ENCODE measurements at places on chromosomes 6 and 20.

GRCh38 chr6:105485456-105485855, 82.6 kb upstream of the PREP start:
- DNase-seq, result no peak

GRCh38 chr20:19967445-19967844, 49.7 kb upstream of the NAA20 start:
- DNase-seq, result no peak

DNA sequence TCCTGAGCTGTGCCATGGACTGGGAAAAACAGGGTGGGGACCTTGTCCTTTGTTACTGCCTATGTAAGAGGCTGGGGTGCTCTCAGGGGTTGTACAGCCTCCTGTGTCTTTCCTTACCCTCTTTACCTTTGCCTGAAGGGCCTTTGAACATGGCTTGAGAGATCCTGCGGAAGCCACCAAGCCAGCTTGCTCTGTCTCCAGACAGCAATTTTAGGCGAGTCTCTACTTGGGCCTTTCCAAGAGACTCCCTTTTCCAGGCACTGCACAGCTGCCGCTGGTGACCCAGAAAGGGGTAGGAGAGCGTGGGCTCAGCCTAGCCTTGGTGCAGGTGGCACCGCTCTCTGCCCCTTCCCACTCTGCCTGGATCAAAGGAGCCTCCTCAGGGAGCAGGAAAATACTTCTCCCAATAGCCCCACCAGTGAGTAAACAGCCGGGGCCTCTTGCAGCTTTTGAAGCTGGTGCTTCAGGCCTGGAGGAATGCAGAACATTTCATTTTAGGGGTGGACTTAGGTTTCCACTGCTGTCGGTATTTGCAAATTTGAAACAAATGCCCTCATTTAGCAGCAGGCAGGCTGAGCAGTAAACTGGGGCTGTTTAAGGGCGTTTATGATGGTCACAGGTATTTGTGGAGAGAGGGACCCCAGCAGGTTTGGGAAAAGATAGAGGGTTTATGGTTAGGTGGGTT, 13.9 kb downstream of the PTK7 start:
- DNase-seq, result no peak

DNA sequence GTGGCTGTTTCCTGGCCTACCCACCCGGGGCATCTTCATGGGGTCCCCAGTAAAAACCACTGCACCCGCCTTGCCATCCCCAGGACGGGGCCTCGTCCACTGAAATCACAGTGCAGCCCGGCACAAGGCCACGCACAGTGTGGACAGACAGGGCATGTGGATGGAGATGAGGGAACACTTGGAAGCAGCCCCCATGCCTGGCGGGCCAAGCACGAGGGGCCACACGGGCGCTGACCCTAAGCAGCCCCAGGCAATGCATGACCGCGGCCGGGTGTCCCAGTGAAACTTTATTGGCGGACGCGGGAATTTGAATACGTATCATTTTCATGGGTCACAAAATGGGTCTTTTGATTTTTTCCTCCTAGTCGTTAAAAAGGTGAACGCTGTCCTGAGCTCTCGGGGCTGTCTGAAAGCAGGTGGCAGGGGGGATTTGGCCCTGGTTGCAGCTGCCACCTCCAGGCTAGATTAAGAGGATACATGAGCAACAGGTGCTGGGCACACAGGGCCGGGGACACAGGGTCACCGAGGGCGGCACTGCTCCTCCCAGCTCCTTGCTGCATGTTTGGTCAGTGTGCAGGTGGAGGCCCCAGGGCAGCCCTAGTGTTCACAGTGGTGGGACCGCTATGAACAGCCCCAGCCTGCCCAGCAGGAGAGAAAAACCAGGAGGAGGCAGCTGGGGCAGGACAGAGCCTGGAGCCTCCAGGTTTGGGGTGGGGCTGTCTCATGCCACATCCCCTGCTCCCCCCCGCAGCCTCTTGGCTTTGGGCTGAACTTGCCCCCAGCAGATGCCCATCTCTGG, 74.9 kb upstream of the SLCO4A1 start:
- DNase-seq, result no peak

DNA sequence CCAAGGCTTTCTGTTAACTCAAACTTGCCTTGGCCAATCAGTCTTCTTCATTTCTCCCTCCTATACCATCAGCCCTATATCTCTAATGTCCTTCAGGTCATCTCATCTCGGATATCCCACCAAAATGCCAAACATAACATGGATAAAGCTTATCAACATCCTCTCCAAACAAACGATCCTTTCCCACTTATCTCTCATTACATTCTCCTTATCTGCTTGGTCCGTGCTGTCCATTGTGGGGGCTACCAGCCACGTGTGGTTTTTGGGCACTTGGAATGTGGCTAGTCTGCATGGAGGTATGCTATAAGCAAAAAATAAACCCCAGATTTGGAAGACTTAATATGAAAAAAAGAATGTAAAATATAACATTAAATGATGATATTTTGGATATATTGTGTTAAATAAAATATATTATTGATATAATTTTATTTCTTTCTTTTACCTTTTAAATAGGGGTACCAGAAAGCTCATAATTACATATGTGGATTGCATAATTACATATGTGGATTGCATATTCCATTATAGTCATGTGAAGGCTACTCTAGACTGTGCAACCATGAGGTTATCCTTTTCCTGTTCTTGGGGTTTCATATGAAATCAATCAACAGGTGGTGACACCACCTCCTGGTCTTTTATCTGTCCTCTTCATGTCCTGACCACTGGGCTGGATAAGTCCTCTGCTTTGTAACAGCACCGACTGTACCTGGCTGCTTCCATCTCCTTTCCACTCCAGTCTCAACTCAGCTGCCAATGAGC, 123.0 kb downstream of the CD83 start:
- no peak for DNase-seq

GRCh38 chr6:92806254-92806653, 613.1 kb downstream of the EPHA7 start:
- no peak for DNase-seq

GRCh38 chr6:155444952-155445903, 10.4 kb downstream of the NOX3 start:
- DNase-seq, result no peak

DNA sequence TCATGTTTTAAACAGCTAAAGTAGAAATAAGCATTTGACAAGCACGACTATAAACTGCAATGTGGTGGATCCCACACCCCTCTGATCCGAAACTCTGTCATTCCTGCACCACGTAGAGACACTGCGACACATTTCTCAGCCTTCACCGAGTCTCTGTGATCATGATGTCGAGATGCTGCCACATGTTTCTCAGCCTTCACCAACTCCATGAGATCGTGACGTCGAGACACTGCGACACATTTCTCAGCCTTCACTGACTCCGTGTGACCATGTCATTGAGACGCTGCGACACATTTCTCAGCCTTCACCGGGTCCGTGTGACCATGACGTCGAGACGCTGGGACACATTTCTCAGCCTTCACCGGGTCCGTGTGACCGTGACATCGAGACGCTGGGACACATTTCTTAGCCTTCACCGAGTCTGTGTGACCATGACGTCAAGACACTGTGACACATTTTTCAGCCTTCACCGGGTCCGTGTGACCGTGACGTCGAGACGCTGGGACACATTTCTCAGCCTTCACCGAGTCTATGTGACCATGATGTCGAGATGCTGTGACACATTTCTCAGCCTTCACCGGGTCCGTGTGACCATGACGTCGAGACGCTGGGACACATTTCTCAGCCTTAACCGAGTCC, 143.0 kb downstream of the TTLL2 start:
- no peak for DNase-seq

- DNase-seq, result no peak
These were observed 52.8 kb downstream of the ZMYND8 start for GRCh38 chr20:47303736-47304135.

DNA sequence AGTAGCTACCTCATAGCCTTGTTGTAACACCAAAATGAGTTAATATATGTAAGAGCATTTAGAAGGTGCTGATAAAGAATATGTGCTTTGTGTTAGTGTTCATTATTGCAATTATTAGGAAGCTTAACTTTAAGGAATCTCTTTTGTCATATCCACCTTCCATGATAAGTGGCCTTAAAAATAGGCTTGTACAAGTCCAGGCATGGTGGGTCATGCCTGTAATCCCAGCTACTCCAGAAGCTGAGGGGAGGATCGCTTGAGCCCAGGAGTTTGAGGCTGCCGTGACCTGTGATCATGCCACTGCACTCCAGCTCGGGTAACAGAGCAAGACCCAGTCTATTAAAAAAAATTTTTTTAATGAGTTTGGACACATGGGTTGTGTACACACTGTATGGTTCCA, 285.5 kb downstream of the ZFAND3 start:
- DNase-seq, result no peak

GRCh38 chr20:889106-889505, 27.0 kb downstream of the ANGPT4 start:
- DNase-seq, result no peak

DNA sequence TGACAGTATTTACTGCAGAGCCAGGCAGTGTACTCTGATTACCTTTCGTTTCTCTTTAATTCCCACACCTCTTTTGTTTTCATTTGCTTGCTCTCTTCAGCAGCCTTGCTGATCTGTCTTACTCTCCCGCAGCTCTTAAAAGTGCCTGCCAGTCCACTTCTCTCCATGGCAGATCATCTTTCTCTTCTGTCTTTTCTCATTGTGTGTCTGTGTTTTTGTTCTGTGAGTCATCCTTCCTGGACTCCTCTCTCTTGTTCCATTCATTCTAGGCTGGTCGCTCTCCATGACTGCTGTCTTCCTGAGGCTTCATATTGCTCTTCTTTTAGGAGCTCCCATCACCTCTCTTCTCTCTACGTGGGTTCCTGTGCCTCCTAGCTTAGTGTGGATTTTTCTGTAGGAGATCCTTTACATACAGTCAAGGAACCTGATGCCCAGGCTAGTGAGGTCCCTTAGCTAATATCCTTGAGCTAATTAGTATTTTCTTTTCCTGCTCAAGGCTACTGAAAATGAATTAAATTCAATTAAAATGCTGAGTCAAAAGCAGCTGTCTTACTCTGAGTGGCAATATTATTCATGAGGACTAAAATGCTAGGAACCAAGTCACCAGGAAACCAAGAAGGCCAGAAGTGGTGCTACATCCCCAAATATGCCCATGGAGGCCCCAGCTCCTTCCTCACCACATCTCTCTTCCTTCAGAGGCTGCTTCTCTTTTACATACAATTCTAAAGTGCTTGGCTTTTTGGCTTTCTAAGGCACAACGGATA, 86.1 kb downstream of the SLX4IP start:
- DNase-seq, result no peak

- DNase-seq, result no peak
These were observed 155.9 kb downstream of the NFATC2 start for GRCh38 chr20:51386586-51386985.

GRCh38 chr6:168163096-168163731, 84.2 kb upstream of the FRMD1 start:
- no peak for DNase-seq

GRCh38 chr6:8149350-8149749, 47.0 kb upstream of the EEF1E1 start:
- DNase-seq, result no peak
